Stimulated activated CD8-positive, alpha-beta memory T cell treated with anti-CD3 and anti-CD28 coated beads, Interleukin-4, amount 100 ng/mL, for 4 hours (primary cell): ENCODE measurements at places on chromosomes 12 and 14.

GRCh38 chr14:103030741-103031565, 26.4 kb downstream of the CDC42BPB start:
- DNase-seq = no peak

DNA sequence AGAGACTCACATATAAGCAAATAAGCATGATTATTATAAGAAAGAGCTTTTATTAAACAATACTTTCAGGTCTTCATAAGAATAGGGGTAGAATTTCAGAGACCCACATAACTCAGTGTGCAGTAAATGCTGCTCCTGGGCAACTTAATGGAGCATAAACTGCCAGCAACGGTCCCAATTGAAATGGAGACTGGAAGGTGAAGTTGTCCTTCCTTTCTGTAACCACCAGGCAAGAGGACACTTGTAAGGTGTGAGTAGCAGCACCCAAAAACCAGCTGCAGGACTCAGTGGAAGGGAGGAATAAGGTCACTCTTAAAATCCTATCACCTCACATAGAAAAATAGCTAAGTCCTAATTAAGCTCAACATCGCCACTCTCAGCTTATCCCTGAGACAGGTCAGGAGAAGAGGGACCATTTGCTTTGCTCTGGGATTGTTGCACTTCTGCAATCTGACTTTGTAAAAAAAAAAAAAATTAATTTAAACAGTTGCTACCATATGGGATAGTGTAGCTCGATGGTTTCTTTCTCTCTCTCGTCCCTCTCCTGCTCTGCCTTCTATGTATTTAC, 22.7 kb upstream of the LTA4H start:
- no peak for DNase-seq

DNA sequence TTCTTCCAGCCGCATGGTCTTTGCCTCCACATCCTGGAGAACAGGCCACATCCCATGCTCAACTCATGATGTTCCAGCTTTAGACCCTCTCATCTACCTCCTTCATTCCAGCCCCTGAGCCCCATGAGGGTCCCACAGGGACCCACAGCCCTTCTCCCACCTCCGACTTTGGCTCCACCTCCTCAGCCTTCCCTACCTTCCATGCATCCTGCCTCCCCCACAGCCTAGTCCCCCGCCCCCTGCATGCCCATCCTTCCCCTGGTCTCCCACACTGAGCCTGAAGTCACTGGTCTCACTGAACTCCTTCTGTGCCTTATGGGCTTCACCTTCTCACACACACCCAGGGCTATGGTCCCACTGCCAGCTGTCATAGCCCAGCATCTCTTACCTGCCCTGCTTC, 9.8 kb downstream of the RAPGEF3 start:
- DNase-seq = no peak

DNA sequence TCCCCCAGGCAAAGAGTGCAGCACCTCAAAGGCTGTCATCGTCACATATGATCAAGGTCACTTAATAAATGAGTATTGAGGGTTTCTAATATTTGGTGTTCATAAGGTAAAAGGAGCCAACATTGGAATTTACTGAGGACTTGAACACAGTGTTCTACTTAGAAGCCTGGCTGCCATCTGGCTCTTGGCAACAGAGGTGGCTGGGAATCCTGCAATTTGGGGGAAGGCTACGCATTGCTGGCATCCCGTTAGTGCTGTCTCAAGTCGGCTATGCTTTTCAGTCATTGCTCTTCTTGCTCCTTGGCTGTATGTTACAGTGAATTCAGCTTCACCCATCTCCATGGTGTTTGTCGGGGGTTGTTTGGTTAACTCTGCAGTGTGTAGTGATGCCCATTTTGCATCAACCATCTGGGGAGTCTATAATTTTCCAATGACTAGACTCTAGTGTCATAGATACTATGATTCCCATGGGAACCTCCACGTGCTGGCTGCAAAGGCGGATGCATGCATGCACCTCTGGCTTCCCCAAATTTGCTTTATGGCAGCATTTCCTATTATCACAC, 12.9 kb upstream of the SLC24A4 start:
- no peak for DNase-seq

DNA sequence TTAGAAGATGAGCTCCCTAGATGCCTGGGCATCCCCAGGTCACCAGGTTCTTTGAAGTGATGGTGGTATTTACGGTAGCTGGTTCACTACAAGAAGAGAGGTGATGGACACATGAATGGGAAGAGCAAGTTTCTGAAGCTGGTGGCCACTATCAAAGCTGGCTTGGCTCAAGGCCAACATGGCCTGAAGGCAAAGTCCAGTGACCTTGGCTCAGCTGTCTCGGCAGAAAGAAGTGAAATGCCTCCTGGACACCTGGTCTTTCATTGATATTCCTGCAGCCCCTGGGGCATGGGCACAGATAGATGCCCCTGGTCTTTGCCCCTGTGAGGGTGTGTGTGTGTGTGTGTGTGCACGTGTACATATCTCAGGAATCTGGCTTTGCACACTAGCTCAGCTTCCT, 441.8 kb upstream of the TMPO start:
- DNase-seq = no peak
